ENCODE measurements at places on chromosomes 7 and 10. TPM values are rescaled to one million over a fixed set of nuclear protein-coding genes. Genes with fewer than 3 reads are reported as not detected.
A peak's percentile ranks its signal among the peaks of the same experiment; 100 is the strongest.

ADRB1 gene
- not detected for total RNA-seq

DNA sequence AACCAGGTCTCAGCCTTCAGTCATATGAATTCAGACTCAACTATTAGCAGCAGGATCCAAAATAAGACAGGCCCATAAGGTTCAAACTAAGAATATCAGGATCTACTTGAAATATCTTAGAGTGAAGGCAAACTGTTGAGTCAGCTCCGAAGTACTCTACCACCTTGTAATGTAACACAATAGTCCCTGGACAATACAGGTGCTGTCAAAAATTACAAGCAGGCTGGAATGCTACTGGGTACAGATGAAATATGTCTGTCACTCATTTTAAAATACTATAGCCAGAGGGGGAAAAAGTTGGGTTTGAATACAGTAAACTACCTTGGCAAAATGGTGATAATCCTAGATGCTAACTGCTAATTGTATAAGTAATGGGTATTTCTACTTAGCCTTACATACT lies 6.8 kb downstream of the PAXIP1 start:
- H3K4me1 ChIP-seq: peaks cover 6% of the 10 kb centered on the region
- no peak overlapping the region for H3K4me3 ChIP-seq
- no peak overlapping the region for H3K27ac ChIP-seq
- peaks cover 62% of the 10 kb centered on the region for H3K36me3 ChIP-seq

DNA sequence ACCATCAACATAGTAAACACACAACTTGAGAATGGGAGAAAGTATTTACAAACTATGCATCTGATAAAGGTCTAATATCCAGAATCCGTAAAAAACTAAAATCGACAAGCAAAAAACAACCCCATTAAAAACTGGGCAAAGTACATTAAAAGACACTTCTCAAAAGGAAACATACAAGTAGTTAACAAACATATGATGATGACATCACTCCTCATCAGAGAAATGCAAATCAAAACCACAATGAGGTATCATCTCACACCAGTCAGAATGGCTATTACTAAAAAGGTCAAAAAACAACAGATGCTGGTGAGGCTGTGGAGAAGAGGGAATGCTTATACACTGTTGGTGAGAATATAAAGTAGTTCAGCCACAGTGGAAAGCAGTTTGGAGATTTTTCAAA lies 125.1 kb downstream of the TFPI2 start:
- no peaks in the 10 kb centered on the region for H3K27me3 ChIP-seq
- H3K36me3 ChIP-seq: no peaks in the 10 kb centered on the region
- H3K4me3 ChIP-seq: no peak overlapping the region
- no peak overlapping the region for H3K27ac ChIP-seq

DNA sequence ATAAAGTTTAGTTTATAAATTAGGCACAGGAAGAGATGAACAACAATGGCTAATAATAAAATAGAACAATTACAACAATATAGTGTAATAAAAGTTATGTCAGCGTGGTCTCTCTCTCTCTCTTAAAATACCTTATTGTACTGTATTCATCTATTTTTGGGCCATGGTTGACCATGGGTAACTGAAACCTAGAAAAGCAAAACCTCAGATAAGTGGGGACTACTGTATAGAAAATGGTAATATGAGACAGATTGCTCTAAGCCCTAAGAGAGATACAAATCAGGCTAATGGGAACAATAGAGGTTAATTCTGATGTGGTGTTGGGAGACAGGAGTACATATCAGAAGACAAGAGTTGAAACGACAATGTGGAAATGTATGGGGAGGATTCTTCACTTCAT lies 86.2 kb downstream of the ZNF365 start:
- H3K36me3 ChIP-seq: no peaks in the 10 kb centered on the region
- no peaks in the 10 kb centered on the region for H3K27me3 ChIP-seq
- no peaks in the 10 kb centered on the region for H3K4me1 ChIP-seq
- DNase-seq: no peak
- H3K4me3 ChIP-seq: no peak overlapping the region

DNA sequence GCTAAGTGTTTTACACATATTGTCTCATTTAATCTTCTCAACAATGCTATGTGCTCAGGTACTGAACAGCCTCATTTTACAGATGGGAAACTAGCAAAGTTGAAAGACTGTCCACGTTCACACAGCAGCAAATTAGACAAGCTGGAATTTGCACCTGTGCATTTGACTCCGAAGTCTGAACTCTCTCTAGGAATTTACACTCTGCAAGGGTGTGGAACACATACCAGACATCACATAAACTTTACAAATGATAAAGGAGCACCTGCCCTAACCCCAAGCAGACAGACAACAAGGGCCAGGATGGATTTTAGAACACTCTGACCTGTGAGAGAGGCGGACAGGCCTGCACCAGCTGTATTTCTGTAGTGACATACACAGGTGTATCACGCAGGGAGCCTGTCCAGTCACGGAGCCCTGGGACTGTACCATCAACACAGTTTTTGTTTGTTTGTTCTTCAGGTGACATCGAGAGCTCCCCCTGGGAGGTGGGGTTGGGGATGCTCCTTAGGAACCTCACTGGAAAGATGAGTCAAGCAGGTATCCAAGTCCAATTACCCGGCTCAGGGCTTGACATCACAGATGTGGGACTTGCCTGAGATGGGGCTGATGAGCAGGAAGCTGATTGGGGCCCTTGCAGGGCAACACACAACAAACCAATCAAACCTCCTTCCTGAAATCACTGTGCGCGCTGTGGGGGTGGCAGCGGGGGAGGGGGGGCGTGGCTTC lies 31.0 kb downstream of the MKI67 start:
- peaks cover 18% of the 10 kb centered on the region for H3K36me3 ChIP-seq
- no peaks in the 10 kb centered on the region for H3K4me1 ChIP-seq
- DNase-seq: peak; percentile 46
- no peak overlapping the region for H3K27ac ChIP-seq
- no peaks in the 10 kb centered on the region for H3K27me3 ChIP-seq

- H3K36me3 ChIP-seq: no peaks in the 10 kb centered on the region
- DNase-seq: no peak
- no peak overlapping the region for H3K27ac ChIP-seq
- H3K27me3 ChIP-seq: no peaks in the 10 kb centered on the region
- H3K4me1 ChIP-seq: no peaks in the 10 kb centered on the region
- no peak overlapping the region for H3K4me3 ChIP-seq
These were observed 28.9 kb upstream of the NPY start for GRCh38 chr7:24255139-24255538.

DNA sequence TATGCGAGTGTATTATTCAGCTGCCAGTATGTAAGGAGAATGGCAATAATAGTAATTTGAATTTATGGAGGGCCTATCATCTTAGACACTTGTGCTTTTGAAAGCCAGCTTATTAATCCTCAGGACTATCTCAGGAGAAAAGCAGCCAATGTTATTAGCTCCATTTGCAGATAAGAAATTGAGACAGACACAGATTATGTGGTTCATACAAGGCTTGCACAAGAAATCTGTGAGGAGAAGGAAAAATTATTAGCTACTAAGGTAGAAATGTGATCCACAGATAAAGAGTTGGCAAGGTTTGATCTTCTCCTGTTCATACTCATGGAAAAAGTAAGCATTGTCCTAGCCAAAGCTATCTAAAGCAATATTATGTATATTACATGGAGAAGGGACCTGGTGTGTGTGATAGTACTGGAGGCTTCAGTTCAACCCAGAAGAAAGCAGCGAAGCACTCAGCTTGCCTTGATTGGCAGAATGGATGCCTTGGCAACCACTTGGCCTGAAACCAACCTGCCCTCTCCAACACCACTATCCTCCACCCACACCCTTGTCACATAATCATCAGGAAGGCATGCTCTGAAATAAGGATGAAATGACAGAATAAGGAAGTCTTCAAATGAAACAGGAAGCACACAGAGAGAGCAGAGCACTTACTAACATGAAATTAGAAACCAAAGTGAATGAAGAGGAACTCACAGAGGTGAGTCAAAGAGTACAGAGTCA lies 18.0 kb downstream of the MACC1 start:
- no peaks in the 10 kb centered on the region for H3K27me3 ChIP-seq
- DNase-seq: peak; percentile 95
- H3K4me1 ChIP-seq: peaks cover 73% of the 10 kb centered on the region
- peaks cover 8% of the 10 kb centered on the region for H3K36me3 ChIP-seq

DNA sequence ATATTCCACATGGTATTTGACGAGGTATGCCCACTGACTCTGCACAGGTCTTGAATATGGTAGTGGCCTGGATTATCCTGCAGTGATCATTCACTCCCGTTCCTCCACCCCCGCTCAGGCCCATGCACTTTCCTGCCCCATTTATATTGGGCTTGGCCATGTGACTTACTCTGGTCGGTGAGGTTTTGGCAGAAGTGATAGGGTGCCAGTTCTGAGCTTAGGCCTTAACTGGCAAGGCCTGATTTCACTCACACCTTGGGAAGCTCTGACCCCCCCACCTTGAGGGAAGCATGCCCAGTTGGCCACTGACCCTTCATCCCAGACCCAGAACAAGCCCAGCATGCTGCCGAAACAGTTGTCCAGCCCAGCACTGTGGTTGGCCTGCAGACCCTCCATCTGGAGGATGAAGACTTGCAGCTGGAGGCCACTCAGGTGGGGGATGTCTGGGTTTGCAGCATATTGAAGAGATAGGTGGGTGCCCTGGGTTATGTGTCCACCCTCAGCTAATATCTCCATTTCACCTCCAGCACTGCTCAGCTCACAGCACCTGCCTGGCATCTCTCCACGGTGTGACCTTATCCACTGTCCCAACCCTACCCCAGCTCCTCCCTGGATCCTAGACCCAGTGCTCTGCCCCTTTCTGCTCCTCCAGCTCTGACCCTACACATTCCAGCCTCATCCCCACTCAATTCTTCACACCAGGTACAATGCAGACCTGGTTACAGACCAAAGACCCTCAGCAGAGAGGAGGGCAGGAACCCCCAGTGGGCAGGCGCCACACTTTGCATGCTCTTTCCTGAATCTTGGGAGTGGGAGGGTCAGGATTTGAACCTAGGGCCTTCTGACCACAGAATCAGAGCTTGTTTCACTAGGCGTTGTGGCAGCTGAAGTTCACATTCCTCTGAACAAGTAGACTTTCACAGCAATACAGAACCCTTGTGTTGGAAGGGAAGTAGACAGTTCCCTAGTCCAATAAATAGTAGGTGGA lies 138.1 kb upstream of the CHST15 start:
- no peaks in the 10 kb centered on the region for H3K4me1 ChIP-seq
- DNase-seq: peak; percentile 83
- H3K4me3 ChIP-seq: no peak overlapping the region

GRCh38 chr7:12299367-12299766 lies 88.3 kb downstream of the TMEM106B start:
- no peaks in the 10 kb centered on the region for H3K27me3 ChIP-seq
- no peak overlapping the region for H3K4me3 ChIP-seq
- no peaks in the 10 kb centered on the region for H3K36me3 ChIP-seq
- H3K27ac ChIP-seq: peak overlapping the region; percentile 64
- peak; percentile 58 for DNase-seq
- peaks cover 57% of the 10 kb centered on the region for H3K4me1 ChIP-seq

Data from Karpas-422 (cell line).